ENCODE measurements at places on chromosomes 16 and 17.

GRCh38 chr17:8122924-8123694 lies 797 bp downstream of the HES7 start:
- DNase-seq = peak; percentile 50

DNA sequence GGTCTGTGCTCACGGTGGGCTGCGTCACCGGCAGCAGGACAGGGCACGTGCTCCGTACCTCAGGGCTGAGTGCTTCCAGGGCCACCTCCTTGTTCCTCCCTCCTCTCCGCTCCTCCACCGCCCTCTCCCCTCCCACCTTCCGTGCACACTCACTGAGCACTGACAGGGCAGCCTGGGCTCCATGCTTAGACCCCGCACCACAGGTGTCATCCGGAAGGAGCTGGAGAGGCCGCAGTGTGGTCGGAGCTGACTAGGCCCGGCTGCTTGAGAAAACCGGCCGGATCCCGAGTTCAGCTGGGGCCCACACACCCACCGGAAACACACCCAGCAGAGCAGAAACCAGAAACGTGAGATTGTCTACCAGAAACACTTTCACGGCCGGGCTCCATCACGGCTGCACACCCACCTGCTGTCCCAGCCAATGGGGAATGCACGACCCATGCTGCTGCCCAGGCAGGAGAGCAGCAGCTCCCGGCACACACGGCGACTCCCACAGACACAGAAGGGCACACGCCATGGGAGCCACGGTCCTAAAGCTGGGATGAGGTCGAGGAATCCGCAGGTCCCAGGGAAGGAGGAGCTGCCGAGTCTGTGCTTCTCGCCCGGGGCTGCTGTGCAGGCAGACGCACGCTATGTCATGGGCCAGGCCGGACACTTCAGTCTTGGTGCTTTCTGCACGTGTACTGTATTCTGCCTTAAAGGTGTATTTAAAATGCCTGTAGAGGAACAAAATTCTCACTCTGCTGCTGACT lies 55.0 kb upstream of the ZNF469 start:
- DNase-seq = no peak

DNA sequence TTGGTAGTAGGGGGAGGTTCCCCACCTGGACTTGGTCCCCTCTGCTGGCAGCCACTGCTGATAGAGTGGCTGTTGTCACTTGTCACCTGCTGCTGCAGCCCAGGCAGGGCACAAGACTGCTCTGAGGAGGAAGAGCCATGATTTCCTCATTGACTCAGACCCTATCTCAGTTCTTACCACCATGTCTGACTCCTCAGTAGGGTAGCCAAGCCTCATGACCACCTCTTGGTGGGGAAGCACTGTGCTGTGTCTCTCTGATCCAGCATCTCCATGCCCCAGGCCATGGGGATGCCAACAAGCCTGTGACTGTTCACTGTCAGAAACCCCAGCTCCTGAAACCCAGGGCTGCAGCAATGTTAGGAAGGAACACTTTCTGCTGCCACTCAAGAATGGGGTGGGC lies 173.0 kb downstream of the WSCD1 start:
- DNase-seq = no peak

DNA sequence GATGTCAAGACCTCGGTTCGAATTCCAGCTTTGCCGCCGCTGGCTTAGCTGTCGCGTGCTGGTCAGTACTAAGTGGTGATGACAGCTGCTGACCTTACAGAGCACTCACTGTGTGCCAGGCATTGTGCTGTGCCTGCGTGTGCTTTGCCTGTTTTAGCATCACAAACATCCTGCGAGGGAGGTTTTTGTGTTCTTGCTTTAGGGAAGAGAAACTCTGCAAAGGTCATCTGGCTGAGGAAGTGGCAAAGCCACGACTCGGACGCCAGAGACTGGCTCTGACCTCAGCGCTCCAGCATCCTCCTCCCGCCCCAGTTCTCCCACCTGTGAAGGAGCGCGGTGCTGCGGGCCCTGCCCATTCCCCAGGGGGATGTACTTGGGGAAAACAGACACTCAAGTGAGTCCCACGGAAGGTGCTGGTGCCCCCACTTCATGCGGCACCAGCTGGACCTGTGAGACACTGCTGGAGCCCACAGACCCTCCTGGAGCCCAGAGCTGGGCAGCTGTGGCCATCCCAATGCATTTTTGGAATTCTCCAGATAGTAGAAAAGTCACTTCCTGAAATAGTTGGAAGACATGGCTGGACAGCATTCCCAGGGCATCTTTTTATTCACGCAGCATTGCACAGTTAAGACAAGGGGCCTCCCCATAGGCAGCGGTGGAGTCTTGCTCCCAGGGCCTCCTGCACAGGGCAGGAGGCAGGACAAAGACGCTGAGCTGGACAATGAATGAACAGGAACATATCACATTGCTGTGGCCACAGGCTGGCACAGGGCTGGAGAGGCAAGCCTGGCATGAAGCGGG lies 20.0 kb upstream of the HERPUD1 start:
- DNase-seq = no peak

GRCh38 chr17:58560511-58560910 lies 46.1 kb upstream of the MTMR4 start:
- DNase-seq = no peak

- no peak for DNase-seq
These were observed 4.5 kb downstream of the MFSD6L start for GRCh38 chr17:8794636-8795035.

DNA sequence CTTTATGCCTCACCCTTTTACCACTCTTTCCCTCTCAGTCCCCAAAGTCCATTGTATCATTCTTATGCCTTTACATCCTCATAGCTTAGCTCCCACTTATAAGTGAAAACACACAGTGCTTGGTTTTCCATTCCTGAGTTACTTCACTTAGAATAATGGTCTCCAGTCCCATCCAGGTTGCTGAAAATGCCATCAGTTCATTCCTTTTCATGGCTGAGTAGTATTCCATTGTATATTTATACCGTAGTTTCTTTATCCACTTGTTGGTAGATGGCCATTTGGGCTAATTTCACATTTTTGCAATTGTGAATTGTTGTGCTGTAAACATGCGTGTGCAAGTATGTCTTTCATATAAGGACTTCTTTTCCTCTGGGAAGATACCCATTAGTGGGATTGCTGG lies 597.3 kb downstream of the WWOX start:
- no peak for DNase-seq

DNA sequence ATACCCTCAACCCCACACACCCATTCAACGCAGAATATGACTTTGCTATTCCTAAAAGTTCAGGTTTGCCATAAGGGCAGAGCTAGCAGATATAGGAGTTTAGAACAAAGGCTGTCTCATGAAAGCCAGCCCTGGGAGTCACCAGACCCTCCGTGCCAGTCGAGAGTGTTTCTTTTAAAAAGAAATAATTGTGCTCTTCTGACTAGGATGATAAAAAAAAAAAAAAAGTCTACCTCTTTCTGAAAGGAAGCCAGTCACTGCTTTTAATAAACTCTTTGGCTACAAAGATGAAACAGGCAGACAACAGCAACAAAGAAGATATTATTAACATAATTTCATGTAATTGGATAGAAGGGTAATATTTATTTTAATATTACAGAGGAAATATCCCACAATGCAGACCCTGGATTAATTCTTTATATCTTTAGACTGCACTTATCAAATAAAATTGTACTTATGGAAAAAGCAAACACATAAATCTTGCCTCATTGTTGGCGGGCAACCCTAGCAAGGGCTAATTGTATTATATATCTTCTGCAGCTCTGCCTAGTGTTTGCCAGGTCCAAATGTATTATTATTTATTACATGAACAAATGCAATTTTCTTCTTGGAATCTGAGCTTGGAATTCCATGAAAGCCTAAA lies 277.5 kb upstream of the DYNLRB2 start:
- no peak for DNase-seq

GRCh38 chr17:36791150-36791941 lies 145.9 kb upstream of the LHX1 start:
- DNase-seq = no peak

- no peak for DNase-seq
These were observed 611 bp downstream of the BANP start for GRCh38 chr16:87951552-87952538.

DNA sequence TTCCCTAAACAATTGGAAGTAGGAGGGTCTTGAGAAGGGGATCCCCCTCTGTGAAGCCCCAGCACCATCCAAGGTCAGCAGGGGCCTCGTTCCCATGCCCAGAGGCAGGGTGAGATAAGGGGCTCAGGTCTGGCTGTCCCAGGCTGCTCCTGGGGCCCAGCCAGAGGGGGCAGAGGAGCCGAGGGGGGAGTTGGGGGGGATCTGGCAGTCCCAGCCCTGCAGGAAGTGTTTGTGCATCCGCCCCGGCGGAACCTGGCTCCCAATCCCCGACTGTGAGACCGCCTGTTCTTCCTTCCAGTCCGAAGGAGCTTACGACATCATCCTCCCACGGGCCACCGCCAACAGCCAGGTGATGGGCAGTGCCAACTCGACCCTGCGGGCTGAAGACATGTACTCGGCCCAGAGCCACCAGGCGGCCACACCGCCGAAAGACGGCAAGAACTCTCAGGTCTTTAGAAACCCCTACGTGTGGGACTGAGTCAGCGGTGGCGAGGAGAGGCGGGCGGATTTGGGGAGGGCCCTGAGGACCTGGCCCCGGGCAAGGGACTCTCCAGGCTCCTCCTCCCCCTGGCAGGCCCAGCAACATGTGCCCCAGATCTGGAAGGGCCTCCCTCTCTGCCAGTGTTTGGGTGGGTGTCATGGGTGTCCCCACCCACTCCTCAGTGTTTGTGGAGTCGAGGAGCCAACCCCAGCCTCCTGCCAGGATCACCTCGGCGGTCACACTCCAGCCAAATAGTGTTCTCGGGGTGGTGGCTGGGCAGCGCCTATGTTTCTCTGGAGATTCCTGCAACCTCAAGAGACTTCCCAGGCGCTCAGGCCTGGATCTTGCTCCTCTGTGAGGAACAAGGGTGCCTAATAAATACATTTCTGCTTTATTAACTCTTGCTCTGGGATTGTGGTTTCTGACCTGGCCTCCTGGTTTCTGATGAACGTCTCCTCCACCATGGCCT lies 14.9 kb downstream of the GPRC5C start:
- DNase-seq = no peak

GRCh38 chr16:68296693-68297092 lies 14.1 kb downstream of the SLC7A6OS start:
- DNase-seq = no peak

DNA sequence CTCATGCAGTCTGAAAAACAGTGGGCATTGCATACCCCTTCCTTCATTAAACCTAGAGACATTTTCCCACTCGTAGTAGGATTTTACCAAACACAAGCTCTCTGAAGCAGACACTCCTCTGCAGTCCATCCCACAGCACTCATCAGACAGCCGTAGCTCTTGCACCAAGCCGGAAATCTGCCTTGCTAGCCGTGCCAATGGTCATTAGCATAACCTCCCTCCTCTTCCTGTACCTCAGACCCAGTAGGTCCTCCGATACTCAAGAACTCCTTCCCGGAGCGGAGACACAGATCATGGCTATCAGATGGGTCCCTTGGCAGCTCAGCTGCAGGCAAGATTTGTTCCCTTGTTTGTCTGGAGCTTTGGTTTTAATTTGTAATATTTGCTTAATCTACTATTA lies 483.1 kb upstream of the PSMD7 start:
- DNase-seq = no peak

DNA sequence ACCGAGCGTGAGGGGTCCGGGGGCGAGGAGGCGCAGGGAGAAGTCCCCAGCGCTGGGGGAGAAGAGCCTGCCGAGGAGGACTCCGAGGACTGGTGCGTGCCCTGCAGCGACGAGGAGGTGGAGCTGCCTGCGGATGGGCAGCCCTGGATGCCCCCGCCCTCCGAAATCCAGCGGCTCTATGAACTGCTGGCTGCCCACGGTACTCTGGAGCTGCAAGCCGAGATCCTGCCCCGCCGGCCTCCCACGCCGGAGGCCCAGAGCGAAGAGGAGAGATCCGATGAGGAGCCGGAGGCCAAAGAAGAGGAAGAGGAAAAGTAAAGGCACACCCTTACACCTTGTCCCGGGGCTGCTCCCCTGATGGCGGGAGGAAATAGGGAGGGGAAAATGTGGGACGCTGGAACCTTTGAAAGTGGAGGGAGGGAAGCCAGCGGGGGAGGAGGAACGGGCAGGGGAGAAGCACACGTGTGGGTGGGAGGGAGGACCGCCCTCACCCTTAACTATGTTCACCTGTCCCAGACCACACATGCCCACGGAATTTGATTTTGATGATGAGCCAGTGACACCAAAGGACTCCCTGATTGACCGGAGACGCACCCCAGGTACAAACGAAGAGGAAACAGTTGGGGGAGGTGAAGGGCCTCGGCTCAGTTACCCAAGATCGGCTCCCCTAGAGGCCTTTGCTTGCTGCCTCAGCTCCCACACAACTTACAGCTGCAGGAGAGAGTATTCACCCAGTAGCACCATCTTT lies 916 bp downstream of the PAGR1 start:
- peak; percentile 74 for DNase-seq

GRCh38 chr17:31907342-31907962 lies 5.9 kb upstream of the UTP6 start:
- no peak for DNase-seq

DNA sequence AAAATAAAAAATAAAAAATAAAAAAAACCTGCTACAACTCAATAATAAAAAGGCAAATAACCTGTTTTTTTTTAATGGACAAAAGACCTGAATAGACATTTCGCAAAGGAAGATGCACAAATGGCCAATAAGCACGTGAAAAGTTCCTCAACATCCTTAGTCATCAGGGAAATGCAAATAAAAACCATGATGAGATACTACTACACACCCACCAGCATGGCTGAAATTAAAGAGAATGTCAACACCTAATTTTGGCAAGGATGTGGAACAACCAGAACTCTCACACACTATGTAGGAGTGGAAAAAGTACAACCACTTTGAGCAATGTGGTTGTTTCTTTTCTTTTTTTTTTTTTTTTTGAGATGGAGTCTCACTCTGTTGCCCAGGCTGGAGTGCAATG lies 24.6 kb downstream of the COG7 start:
- no peak for DNase-seq

- DNase-seq = no peak
These were observed 19.6 kb upstream of the EEF2K start for GRCh38 chr16:22186517-22186916.

GRCh38 chr16:49350265-49351095 lies 23.1 kb upstream of the C16orf78 start:
- peak; percentile 48 for DNase-seq

DNA sequence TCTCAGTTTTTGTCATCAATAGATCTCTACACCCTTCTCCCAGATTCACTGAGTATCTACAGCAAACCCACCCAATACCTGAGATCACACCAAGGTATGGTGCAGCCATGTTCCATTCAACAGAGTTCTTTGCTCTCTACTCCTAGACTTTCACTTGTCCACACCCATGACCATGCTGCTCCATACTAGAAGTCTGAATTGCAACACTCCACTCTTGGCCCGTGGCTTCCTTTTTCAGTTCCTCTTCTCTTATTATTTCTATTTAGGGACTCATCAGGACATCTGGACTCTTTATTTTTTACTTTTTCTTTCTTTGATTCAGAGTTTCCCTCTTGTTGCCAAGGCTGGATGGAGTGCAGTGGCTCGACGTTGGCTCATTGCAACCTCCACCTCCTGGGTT lies 37.1 kb downstream of the YWHAE start:
- DNase-seq = no peak

DNA sequence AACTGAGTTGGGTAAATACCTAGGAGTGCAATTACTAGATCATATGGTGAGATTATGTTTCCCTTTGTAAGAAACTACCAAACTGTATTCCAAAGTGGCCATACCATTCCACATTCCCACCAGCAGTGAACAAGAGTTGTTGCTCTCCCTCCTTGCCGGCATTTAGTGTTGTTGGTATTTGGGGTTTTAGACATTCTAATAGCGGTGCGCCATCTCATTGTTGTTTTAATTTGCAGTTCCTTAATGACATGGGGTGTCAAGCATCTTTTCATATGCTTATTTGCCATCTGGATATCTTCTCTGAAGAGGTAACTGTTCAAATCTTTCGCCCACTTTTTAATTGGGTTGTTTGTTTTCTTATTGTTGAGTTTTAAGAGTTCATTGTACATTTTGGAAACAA lies 164.2 kb upstream of the LHX1 start:
- no peak for DNase-seq

Measured in activated T-cell treated with anti-CD3 and anti-CD28 coated beads for 48 hours (primary cell).